Stimulated activated CD8-positive, alpha-beta memory T cell treated with anti-CD3 and anti-CD28 coated beads, Interleukin-7, amount 100 ng/mL, for 1 hour (primary cell): ENCODE measurements at places on chromosomes 5 and 9.

DNA sequence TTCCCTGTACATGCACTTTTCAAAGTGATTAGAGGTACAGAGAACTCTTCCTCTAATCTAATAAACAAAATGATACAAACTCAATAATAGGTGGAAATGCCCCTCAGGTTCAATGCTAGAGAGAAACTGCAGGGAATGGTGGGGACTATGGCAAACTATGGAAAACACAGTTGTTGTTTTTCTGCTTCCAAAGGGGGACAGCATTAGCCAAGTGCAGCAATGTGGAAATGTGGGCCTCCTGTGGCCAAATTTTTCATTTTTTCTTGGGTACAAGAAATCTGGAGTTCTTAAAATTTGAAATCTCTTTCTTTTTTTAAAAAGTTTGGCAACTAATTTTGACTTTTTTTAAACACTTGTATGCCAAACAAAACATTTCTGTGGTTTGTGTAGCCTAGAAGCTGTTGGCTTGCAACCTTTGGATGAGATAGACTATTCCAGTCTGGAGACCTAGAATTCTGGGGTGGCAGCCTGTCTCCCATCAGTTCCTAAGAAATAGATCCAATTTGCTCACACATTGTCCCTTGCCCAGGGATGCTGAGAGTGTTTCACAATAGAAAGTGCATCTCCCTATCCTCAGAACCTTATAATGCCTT, 218.6 kb downstream of the PAPPA start:
- DNase-seq = no peak

- no peak for DNase-seq
Observed at GRCh38 chr9:76703270-76703669, 61.0 kb upstream of the PCA3 start.

- no peak for DNase-seq
Observed at GRCh38 chr9:15714746-15715145, 161.9 kb downstream of the CCDC171 start.

- DNase-seq = no peak
Observed at GRCh38 chr5:39459907-39460306, 35.1 kb upstream of the DAB2 start.

DNA sequence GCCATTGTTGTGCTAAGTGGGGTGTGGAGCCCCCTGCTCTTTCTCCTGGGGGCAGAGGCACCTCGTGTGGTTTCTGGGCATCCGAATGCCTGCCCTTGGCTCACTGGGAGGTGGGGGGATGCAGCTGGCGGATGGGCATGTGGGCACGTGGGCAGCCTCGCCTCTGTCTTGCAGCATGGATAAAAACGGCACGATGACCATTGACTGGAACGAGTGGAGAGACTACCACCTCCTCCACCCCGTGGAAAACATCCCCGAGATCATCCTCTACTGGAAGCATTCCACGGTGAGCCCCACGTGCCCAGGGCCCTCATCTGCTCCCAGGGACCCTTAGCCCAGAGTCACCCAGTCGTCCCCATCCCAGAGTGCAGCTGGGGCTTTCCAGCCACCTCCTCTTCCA, 25.3 kb downstream of the PTGES2 start:
- DNase-seq = no peak

- no peak for DNase-seq
Observed at GRCh38 chr5:125190232-125191087, 444.0 kb upstream of the ZNF608 start.

GRCh38 chr9:128127568-128127989, at the start of gene PTGES2:
PTGES2 (minus strand) TSS chr9:128127729; CDS start chr9:128127717, 12 bp downstream.
- DNase-seq = peak; percentile 64

GRCh38 chr5:169647566-169647965, 10.5 kb downstream of the DOCK2 start:
- no peak for DNase-seq

GRCh38 chr5:63959177-63959982, 2.9 kb downstream of the HTR1A start:
- DNase-seq = no peak

- DNase-seq = no peak
Observed at GRCh38 chr9:5945112-5945511, 54.4 kb downstream of the MLANA start.

DNA sequence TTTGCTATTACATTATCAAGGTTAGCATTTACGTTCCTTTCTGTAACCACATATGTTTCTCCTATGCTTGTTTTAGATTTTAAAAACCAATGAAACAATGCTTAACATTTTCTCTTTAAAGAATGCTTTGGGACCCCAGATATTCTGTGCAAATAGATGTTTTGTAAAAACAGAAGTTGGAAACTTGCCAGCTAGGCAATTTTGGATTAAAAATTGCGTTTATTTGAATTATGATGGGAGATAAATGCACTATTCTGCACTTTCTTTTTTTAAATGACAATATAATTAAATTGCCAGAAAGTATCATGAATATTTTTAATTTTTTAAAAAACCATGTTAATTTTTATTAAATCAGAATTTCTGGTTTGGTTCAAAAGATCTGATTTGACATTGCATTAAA, 81.6 kb downstream of the MACIR start:
- no peak for DNase-seq

- DNase-seq = no peak
Observed at GRCh38 chr5:38548064-38548759, 8.2 kb downstream of the LIFR start.

DNA sequence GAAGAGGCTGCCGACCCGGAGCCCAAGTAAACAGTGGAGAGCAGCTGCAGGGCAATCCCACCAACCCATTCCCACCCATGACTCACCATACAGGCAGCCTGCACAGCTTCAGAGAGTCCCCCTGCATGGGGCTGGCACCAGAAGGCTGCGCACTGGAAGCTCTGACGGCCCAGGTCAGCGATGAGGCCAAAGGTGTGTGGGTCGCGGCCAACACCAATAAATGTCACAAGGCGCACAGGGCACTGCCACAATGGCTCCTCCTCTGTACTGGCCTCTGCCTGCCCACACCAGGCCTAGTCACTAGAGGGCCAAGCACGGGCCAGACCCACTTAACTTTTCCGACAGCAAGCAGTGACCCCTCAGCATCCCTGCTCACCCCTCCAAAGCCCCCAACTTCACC, 3.0 kb upstream of the SRA1 start:
- no peak for DNase-seq

- no peak for DNase-seq
Observed at GRCh38 chr5:115649541-115649940, 23.7 kb upstream of the TMED7 start.

- DNase-seq = no peak
Observed at GRCh38 chr9:107723015-107723414, 233.4 kb upstream of the KLF4 start.

DNA sequence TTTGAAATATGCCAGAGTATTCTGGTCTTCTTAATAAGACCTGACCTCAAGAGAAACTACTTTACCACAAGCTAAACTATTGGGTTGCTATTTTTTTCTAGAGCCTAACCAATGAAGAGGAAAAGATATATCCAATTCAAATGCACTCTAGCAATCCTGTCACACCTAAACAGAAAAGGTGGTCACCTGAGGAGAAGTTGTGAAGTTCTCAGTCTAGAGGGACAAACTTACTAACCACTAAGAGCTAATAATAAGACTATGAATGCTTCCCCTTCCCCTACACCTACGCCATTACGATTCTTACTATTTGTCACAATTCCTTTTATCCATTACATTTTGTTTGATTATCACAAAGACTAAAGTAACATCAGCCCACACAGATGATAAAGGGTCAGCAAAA, 29.7 kb downstream of the RLN2 start:
- DNase-seq = no peak

DNA sequence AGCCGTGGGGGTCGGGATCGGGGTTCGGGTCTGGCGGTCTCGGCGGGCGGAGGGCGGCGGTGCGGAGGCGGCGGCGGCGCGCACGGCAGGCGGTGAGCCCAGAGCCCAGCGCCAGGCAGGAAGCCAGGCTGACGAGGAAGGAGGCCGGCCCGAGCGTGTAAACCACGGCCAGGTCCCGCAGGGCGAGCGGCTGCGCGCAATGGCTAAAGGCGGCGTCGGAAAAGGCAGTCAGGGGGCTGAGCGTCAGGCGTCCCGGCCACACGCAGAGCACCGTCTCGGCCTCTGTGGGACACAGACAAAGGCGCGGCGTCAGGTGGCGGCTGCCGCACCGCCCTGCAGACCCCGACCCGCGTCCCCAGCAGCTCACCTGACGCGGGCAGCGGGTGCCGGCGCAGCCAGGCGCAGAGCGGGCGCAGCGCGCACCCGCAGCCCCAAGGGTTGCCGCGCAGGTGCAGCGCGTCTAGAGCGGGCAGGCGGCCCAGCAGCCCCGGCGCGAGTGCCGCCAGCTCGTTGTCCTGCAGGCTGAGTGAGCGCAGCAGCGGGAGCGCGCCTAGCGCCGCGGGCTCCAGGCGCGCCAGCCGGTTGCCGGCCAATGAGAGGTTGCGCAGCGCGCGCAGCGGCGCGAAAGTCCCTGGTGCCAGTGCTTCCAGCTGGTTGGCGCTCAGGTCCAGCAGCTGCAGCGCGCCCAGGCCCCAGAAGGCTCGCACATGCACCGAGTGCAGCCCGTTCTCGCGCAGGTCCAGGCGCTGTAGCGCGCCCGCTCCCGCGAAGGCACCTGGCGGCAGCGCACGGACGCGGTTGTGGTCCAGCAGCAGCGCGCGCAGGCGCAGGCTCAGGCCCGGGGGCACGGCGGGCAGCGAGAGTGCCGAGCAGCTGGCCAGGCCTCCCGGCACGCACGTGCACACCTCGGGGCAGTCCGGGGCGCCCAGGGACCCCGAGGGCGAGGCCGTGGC, 671 bp downstream of the LRRC26 start:
- DNase-seq = no peak

- DNase-seq = no peak
Observed at GRCh38 chr5:168552146-168552545, 23.0 kb downstream of the FBLL1 start.

- DNase-seq = no peak
Observed at GRCh38 chr9:91852801-91853347, 97.2 kb downstream of the ROR2 start.
